CD4-positive, alpha-beta T cell treated with Interleukin-17A for 1 hour (primary cell): ENCODE measurements at places on chromosomes 1 and 21.

- no peak for DNase-seq
Measured at GRCh38 chr1:113286156-113286555, 104.2 kb upstream of the MAGI3 start.

DNA sequence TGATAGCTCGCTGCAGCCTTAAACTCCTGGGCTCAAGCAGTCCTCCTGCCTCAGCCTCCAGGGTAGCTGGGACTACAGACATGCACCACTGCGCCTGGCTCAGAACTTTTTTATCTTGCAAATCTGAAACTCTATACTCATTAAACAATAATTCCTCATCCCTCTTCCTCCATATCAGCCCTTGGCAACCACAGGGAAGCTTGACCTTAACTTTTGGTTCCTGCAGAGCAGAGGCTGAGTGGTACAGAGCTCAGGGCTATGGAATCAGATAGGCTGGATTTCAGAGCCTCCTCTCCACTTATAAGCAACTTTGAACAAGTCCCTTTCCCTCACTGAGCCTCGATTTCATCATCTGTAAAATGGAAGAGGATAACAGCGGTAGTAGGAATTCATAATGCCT lies 47.4 kb downstream of the ECE1 start:
- no peak for DNase-seq

DNA sequence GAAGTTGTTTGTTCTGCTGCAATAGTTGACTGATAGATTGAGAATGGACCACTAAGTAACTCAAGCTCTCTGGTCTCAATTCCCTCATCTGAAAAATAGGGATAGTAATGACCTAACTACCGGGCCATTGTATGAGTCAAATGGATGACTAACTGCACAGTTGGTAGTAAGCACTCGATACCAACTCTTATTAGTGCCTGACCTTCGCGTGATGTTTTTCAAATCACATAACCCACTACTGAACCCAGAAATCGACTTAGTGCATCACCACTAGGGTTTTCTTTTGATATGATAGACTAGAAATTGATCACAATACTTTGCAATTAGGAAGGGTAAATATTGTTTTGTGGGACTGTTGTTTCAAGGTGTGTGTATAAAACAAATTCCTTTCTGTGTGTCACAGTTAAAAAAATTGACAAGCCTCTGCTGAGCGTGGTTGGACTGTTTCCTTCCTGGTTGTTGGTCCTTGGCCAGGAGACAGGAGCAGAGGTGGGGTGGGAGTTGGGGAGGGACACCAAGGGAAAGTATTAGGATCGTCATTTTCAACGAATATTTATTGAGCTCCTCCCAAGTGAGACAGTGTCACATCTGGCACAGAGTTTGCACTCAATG lies 54.0 kb upstream of the LRP8 start:
- no peak for DNase-seq

DNA sequence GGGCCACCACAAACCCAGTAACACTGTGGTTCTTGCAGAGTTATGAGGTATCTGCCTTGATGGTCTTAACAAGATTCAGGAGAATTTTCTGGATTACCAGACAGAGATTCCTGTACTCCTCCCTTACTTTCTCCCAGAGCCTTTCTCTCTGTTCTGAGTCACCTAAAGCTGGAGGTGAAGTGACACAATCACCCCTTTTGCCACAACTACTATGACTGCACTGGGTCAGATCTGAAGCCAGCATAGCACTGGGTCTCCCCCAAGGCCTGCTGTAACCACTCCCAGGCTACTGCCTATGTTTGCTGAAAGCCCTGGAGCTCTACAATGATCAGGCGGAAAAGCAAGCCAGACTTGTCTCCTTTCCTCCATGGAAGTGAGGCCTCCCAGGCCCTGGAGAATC lies 156.7 kb upstream of the NEGR1 start:
- DNase-seq: no peak

- DNase-seq: no peak
Measured at GRCh38 chr1:168608796-168609715, 32.7 kb downstream of the XCL1 start.

DNA sequence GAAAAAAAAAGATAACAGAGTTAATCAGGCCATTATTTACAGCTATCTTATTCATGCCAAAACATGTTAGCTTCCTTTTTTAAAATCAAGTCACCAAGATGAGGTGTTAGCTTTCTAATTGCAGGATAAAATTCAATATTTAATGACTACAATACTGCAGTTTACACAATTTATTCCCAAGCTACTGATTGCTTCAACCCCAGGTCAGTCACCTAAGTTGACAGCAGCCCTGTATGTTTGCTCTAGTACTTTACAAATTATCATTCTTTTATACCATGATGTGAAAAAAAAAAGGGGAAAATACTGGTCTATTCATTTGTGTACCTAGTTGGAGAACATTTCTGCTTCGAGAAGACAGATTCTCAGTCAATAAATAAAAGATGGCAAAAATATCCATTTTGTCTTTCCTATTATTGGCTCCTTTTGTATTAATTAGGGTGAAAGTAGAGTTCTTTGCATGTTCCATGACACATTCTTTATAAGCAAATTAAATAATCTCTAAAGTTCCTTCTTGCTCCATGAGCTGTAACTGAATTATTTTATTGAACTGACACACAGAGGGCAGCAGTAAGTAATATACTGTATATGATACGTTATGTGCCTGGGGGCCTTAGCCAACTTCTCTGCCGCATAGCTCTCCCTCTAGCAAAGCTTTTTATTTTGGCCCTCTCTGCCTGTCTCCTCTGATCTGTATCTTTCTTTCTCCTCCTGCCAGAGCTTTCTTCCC lies 48.0 kb downstream of the DIPK1A start:
- no peak for DNase-seq

- DNase-seq: peak; percentile 23
Measured at GRCh38 chr1:20216574-20216973, 30.3 kb upstream of the PLA2G2C start.

- peak; percentile 85 for DNase-seq
Measured at GRCh38 chr1:156146020-156146768, 7.2 kb upstream of the SEMA4A start.

DNA sequence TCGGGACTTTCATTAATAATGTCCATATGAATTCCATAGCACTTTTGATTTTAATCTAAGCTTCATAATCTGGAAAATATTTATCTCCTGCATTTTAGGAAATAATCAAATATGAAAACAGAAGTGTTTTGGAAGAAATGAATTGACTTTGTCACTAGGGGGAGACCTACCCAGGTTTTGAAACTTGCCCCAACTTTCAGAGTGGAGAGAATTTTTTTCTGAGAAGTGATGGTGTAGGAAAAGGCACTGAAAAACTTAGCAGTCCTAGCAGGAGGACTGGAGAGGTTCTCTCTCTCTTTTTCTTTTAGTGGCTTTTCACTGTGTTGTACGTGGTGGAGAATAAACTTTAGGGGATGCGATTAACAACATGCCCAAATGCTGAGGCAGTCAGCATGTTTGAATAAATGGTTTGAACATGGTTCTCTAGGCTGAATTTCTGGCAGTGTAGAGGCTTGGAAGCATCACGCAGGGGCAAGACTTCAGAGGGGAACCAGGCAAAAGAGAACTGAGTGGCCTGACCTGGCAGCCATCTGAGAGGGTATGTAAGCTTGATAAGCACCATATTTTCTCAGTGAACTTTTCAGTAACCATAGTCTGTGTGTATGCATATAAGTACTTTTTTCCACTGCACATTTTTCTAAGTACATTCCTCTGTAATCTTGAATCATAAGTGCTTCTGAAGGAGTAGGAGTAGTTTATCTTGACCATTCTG lies 68.3 kb upstream of the NEK7 start:
- DNase-seq: peak; percentile 51

DNA sequence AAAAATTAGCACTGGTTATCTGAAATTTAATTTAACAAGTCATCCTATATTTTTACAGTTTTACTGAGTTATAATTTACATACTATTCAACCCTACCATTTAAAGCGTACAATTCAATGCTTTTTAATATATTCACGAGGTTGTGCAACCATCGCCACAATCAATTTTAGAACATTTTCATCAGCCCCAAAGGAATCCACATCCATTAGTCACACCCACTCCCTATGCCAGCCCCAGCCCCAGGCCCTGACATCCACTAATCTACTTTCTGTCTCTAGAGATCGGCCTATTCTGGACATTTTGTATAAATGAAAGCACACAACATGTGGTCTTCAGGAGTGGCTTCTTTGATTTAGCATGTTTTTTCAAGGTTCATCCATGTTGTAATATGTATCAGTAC lies 134.7 kb downstream of the PSMG1 start:
- no peak for DNase-seq

- DNase-seq: no peak
Measured at GRCh38 chr1:7678491-7679158, 92.5 kb upstream of the VAMP3 start.

GRCh38 chr21:45175326-45176095 lies 101.1 kb downstream of the ADARB1 start:
- no peak for DNase-seq

- no peak for DNase-seq
Measured at GRCh38 chr1:201741763-201742342, 87.1 kb upstream of the IPO9 start.

DNA sequence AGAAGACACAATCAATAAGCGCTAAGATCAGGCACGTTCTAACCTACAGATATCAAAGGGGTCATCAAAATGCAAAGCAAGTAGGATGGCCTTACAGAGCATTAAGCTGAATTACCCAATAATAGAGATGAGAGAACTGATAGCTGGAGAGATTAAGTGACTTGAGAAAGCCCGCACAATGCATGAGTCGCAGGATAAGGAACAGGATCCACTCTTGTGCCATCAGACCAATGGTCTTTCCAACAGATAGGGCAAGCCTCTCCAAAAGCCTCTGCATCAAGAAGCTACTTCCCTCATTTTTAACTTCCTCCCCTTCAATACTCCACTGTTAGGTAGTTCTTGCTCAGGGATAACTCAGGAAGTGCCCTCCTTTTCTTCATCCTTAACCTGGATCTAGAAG lies 2.6 kb downstream of the CHML start:
- DNase-seq: no peak

- no peak for DNase-seq
Measured at GRCh38 chr1:42017259-42017658, 98.5 kb upstream of the HIVEP3 start.

DNA sequence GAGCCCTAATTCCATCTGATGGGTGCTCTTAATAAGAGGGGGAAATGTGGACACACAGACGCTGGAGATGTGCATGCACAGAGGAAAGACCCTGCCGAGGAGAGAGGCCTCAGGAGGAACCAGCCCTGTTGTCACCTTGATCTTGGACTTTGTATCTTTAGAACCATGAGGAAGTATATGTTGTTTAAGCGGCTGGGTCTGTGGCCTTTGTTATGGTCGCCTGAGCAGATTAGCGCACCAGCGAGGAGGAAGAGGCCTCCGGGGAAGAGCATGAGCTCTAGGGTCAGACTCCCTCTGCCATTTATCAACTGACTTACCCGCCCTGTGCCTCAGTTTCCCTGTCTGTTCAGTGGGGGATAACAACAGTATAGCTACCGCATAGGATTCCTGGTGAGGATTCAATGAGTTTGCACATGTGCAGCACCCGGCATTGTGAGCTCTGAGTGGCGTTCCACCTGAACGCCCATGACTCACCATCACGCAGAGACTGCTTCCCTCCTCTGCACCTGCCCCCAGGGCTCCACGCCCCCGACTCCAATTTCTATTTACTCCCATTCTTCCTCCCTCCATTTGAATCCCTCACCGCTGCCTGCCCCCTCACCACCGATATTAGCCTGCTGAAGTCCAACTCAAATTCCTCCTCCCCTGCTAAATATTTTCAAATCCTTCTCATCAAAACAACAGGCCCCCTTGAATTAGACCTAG lies 67.2 kb downstream of the ATP5PO start:
- DNase-seq: no peak

DNA sequence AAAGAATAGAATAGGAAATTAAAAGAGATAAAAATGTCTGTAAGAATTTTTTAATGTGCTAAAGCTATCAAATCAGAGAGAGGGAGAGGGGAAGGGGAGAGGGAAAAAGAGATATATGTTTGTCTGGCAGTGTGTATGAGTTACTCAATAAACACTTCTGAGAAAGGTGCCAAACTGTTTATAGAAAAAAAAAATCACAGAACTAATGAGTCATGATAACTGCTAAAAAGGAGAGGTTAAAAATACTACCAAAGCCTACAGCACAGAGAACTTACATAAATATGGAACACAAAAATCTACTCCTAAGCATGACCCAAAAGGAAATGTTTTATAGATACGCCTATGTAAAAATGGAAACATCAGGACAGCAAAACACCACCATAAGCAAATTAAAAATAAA lies 45.4 kb downstream of the SELENOF start:
- DNase-seq: no peak

GRCh38 chr1:217138173-217138765 lies 415.0 kb upstream of the ESRRG start:
- no peak for DNase-seq

DNA sequence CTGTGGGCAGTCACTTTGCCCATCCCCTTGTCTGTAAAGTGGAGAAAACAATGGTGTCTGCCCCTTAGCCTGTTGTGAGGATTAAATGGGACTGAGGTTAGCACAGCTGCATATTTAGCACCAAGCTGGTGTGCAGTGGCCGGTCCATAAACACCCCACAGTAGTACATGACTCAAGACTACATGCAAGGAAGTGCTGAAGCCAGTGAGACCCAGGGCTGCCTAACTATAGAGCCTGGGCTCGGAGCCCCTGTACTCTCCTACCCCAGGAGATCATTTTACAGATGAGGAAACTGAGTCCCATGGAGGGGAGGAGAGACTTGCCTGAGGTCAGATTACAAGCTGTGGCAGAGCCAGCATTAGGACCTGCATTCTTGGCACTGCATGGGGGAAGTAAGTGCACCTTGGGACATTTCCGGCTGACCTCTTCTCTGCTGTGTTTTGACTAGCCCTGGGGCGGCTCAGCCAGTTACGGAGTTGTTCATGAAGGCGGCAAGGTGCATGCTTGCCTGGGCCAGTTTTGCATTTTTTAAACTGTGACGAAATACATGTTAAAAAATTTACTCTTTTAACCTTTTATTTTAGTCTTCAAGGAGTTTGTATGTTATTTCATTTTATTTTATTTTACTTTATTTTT lies 3.2 kb downstream of the SERINC2 start:
- no peak for DNase-seq

DNA sequence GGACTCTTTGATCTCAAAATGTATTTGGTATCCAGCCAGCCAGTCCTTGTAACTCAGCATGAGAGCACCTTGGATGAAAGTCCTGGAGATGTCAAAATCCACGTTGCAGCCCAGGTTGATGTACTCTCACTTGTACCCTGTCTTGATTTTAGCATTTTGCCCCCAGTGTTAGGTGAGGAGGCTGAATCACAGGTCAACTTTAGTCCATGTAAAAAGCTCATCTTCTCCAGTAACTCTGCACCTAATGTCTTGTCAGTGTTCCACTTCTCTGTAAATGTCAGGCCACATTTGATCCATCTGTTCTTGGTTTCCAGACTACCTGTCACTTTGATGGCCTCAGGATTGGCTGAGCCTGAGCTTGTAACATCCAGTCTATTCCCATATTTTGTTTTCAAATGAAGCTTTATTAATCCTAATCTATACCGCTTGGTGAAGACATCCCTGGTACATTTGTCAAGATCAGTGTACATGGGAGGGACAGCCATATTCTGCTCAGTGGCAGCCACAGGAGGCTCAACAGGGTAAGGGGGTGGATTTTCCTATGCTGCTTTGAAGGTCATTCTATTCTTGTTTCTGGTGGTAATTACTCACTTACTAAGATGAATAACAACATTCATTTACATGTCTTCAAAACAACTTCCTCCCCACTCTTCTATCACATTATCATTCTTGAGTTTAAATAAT lies 24.1 kb upstream of the FCRL3 start:
- DNase-seq: no peak

GRCh38 chr1:110390692-110391245 lies at the start of gene SLC16A4:
Gene SLC16A4, minus strand, starts transcription at chr1:110391026. Its CDS starts 1,703 bp downstream, at chr1:110389323.
- DNase-seq: no peak

GRCh38 chr1:90996742-90997413 lies 25.0 kb downstream of the ZNF644 start:
- no peak for DNase-seq

- DNase-seq: no peak
Measured at GRCh38 chr1:228094432-228095016, 8.6 kb downstream of the C1orf35 start.
